Smooth muscle cell of the brain vasculature (primary cell): ENCODE measurements at places on chromosomes 6 and 20.

- no peak for DNase-seq
Measured at GRCh38 chr20:57527728-57528127, 2.8 kb upstream of the CTCFL start.

DNA sequence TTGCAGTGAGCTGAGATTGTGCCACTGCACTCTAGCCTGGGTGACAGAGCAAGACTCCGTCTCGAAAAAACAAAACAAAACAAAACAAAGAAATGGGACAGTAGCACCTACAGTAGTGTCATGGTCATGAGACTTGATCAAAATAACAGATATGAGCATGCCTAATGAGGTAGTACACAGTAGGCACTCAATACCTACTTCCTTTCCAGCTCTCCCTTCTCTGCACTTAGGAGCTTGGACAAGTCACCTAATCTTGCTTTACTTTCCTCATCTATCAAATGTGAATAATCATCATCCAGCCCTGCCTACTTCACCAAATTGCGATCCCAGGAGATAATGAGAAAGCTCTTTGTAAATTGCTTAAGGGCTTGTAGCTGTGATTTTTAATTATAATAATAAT, 55.4 kb upstream of the EPB41L1 start:
- no peak for DNase-seq

- no peak for DNase-seq
Measured at GRCh38 chr6:55578537-55579363, at the start of gene HMGCLL1. TSS of gene HMGCLL1 (minus strand) at chr6:55579192. CDS start at chr6:55579055, 137 bp downstream.

DNA sequence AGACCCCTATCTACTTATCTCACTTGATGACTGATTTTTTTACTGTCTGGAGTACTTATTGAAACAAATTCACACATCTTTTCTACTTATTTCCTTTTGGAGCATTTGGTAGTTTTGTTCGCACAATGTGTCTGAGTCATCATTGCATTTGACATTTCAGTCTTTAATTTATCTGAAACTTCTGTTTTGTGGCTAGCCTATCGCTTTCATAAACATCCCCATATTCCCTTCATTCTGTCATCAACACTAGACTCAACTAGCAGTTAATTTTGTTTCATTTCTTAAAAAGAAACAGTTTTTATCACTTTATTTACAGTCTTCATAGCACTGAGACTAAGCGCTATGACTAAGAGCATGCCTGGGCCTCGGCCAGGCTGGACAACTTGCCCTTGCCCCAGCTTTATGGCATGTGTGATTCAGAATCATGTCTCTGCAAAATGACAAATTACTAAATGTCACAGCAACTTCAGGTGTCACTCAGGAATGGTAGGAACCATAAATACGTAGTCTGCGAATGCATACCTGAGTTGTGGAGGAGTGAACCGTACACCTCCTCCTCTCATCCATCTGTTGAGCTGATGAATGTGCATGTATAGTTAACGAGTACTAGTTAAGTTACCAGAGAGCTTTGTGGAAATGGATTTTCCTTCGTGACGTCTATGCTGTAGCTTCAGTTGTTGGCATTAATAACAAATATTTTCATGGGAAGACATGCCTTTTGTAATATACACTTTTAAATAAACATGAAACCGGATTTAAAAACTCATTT, 16.2 kb downstream of the L3MBTL3 start:
- DNase-seq: no peak

DNA sequence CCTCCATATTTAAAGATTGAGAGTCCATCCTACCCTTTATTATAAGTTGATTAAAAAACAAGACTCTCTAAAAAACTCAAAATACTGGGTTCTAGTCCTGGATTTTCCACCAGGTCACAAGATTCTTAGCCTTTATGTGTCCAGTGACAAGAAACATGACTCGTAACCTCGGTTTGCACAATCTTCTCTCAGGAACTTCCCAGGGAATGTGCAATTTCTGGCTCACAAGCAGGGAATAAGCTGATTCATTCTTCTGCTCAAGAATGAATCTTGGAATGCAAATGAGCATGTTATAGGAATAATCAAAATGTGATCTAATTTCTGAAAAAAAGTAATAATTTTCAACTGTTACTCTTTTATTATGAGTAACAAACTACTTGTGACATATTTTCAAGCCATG, 45.1 kb downstream of the OGFRL1 start:
- no peak for DNase-seq

GRCh38 chr20:40633123-40633850, 55.7 kb downstream of the MAFB start:
- no peak for DNase-seq

DNA sequence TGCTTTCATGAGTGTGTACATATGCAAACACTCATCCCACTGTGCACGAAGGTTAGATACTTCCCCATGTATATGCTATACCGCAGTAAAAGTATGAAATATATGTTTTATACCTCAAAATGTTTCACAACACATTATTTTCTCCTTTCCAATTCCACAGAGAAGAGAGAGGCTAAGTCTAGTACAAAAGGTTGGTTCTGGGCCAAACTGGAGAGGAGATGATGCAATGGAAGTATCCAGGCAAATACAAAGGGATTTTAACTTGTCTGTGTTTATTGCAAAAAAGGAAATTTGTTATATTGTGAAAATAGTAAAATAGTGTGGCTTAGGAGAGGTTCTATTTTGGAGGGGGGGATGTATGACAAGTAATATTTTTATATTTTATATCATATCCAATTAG, 112.6 kb downstream of the PLCB1 start:
- no peak for DNase-seq

DNA sequence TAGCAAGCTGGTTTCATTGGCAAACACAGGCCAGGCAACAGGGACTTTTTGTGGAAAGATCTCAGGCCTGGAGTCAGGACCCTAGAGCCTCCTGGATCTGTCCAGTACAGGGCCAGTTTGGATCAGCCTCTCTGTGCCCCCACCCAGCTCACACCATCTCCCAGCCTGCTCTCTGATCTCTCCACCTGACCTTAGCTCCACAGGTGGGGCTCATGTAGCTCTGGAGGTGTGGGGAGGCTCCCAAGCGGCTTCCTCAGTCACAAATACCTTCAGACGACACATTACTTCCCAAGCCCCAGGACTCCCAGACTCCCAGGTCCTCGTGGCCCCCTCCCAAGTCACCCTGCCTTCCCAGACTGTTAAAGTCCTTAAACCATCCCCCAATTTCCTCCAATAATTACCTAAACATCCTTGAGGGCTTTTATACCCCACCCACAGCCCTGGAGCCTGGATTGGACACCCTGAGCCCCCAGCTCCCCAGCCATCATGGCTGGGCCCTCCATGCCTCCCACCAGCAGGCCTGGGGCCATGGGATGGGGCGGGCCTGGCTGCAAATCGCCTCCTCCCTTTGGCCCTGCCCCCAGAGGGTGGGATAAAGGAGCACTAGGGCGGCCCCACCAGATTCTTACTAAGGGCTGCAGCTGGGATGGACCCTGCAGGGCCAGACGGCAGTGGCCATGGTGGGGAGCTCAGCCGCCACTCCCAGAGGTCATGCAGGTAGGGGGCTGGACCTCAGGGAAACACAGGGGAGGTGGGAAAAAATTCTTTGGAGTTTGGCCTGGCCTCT, 15.9 kb upstream of the FANCE start:
- no peak for DNase-seq

- DNase-seq: no peak
Measured at GRCh38 chr6:9610620-9611415, 804.1 kb downstream of the TFAP2A start.
